ENCODE measurements at places on chromosomes 1 and 21.

GRCh38 chr1:98497497-98497896 is 164.0 kb upstream of the SNX7 start:
- no peak for DNase-seq

GRCh38 chr1:219105893-219106292 is 67.8 kb upstream of the LYPLAL1 start:
- no peak for DNase-seq

DNA sequence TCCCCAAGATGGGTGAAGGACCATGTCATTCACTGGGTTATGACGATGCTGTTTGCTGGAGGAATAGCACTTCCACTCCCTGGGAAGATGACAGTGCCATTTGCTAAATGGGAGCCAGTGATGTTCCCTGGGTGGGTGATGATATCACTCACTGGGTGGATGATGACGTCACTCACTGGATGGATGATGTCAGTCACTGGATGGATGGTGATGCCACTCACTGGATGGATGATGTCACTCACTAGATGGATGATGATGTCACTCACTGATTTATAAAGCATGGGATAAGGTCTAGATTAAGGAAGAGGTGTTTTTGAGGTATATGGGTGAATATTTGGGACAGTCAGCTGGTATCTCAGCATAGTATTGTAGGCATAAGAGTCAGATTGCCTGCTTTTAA is 457.2 kb downstream of the AJAP1 start:
- no peak for DNase-seq

DNA sequence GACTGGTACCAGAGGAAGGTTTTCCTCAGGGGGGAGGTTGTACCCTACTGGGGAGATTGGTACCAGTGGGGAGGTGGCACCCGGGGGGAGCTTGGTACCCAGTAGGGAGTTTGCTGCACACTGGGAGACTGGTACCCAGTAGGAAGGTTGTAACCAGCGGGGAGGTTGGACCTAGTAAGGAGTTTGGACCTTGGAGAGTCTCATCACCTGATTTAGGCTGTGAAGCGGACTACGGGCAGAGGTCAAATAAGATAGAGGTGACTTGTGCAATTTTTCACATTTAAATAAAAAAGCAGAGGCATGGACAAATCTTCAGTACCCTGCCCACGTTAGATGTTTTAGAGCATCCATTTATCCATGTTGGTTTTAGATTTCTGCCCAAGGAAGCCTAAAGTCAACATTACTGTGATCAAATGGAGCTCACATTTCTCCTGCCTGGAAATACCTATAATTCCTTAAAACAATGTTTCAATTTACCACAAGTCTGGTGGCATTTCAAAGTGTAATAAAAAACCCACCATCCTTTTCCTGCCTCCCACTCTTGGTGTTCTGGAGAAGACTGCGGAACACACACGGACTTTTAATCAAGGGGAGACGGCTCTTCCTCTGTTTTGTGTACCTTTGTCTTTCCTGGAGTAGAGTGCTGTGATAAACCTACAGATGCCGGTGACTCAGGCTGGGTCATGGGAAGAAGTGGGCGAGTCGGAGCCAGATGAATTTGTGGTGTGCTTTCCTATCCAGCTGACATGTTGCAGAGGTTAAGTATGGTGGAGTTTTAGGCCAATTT is 36.2 kb upstream of the MRPS6 start:
- no peak for DNase-seq

DNA sequence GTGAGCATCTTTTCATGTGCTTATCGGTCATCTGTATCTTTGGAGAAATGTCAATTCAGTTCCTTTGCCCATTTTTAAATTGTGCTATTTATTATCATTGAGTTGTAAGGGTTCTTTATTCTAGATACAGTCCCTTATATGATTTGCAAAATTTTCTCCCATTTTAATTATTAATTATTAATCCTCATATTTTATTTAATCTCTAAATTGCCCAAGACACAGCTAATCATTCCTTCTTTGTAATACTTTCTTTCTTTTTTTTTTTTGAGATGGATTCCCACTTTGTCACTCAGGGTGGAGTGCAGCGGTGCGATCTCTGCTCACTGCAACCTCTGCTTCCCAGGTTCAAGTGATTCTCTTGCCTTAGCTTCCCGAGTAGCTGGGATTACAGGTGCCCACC is 13.1 kb upstream of the TENT5B start:
- DNase-seq: no peak

GRCh38 chr1:202680586-202681352 is 29.5 kb downstream of the SYT2 start:
- no peak for DNase-seq

- DNase-seq: no peak
Measured at GRCh38 chr1:77977989-77978292, 931 bp downstream of the FUBP1 start.

GRCh38 chr1:47390843-47391242 is 25.2 kb upstream of the FOXE3 start:
- no peak for DNase-seq

- DNase-seq: no peak
Measured at GRCh38 chr1:228175316-228176023, 9.9 kb downstream of the IBA57 start.

DNA sequence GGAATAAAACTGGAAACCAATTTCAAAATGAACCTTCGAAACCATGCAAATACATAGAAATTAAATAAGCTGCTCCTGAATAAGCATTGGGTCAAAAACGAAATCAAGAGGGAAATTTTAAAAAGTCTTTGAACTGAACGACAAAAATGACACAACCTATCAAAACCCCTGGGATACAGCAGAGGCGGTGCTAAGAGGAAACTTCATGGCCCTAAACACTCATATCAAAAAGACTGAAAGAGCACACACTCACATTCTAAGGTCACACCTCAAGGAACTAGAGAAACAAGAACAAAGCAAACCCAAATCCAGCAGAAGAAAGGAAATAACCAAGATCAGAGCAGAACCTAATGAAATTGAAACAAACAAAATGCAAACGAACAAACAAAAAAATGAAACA is 85.2 kb upstream of the CDC42BPA start:
- no peak for DNase-seq

GRCh38 chr1:76013206-76013581 is 61.4 kb upstream of the ST6GALNAC3 start:
- DNase-seq: no peak

GRCh38 chr21:27713154-27714109 is 746.5 kb upstream of the ADAMTS5 start:
- DNase-seq: peak; percentile 23

DNA sequence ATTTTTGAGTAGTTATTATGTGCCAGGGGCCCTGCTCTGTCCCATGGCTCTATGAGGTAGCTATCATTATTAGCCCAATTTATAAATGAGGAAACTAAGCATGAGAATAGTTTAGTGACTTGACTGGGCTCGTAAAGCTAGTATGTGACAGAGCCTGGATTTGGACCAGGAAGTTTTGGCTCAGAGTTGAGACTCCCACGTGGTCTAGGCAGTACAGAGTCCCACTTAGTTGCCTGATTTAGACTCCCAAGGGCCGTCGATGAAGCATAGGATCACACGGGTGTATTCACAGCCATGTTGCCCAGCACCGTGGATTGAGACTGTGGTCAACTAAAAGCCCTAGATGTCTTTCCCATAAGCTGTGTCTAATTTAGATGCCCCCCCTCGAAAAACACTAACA is 81.7 kb downstream of the DDX20 start:
- DNase-seq: no peak

DNA sequence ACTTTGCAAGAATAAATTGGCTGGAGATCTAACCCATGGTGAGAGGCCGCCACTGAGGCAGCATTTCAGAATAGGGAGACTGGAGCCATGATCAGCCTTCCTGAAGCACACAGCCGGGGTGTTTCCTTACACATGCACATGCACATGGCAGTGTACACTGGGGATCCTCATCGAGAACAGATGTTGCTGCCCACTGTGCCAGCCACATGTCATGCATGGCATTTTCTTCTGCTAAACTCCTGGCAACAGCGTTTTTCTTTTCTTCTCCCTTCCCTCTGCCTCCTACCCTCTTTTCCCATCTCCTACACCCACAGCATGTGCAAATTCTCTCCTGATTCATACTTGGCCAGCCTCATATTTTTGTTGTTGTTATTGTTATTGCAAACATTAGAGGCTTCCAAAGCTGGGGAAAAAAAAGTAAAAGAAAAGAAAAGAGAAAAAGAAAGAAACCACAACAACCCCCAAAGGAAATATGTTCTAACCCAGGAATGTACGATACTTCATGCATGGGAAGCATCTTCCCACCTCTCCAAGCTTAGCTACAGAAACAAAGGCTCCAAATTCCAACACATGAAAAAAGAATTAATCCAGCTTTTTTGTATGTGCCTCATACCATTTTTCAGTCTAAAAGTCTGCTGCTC is 344.0 kb downstream of the ASTN1 start:
- peak; percentile 88 for DNase-seq

GRCh38 chr1:204384636-204385352 is 25.1 kb upstream of the PLEKHA6 start:
- peak; percentile 60 for DNase-seq

DNA sequence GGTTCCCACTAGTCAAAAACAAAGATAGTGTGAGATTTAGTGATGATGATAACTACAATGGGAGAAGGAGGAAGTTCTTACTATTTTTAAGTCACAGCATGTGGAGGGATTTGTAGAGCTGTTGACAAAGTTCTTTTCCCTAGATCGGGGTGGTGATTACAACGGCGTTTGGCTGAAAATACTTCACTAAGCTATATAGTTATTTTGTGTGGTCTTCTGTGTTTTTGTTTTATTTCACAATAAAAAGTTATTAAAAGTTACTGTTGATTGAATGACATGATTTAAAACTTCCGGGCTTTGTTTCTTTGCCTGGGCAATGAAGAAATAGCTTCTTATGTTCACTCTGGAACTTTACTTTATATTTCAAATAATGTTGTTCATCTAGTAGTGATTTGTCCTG is 47.3 kb upstream of the SSX2IP start:
- DNase-seq: no peak
